ENCODE measurements at places on chromosomes 5 and 9.

- no peak for DNase-seq
Observed at GRCh38 chr9:82582693-82583092, 480.2 kb downstream of the RASEF start.

- no peak for DNase-seq
Observed at GRCh38 chr5:112294126-112294525, 125.0 kb downstream of the EPB41L4A start.

- DNase-seq, result no peak
Observed at GRCh38 chr5:107971846-107972245, 301.1 kb upstream of the EFNA5 start.

DNA sequence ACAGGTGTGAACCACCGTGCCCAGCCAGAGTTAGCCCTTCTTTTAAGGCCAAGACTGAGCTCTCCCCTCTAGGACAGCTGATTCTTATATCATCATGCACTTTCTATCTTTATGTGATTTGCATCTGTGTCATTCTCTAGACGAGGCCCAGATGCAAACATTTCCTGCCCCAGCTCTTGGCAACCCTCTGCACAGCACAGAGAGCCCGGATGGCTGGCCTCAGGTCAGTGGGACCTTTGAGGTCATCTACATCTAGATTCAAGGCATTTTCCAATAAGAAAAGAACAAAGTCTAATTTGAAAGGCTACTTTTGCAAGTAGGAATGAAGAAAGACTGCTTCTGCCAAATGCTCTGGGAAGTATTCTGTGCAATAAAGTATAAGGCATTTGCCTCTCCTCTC lies 109.0 kb upstream of the DAB2 start:
- DNase-seq, result no peak

GRCh38 chr9:38178237-38178636 lies 109.2 kb upstream of the SHB start:
- no peak for DNase-seq

DNA sequence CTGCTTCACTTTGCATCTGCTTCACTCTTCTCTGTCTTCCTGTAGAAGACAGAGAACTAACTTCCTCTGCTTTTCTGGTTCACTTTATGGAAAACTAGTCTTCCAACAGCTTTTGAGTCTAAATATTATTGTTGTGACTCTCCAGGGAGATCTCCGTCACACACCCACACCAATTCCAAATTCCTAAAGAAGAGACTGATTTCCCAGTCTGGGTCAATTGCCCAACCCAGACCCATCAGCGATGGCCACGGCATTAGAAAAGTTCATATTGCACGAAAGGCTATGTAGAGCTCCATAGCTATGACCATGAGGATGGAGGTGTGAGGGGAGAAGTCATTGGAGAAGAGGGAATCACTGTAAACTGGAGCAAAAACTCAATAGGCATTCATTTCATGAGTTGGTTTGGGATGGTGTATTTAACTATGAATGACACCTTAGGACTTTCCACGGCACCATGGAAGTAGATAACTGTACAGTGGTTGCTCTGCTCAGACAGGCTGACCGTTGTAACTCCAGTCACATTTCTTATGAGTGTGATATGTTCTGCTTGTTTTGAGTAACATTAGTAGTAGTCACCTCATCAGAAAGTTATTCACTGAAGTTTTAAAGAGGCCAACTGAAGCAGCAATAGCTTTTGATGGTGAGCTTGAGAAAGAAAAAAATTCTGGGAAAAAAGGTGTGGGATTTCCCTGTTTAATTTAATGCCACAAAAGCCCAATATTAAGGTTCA lies 78.1 kb upstream of the MAMDC2 start:
- no peak for DNase-seq

- no peak for DNase-seq
Observed at GRCh38 chr5:516338-516925, 7.8 kb downstream of the SLC9A3 start.

GRCh38 chr5:104538734-104539133 lies 976.1 kb upstream of the NUDT12 start:
- no peak for DNase-seq

- DNase-seq, result no peak
Observed at GRCh38 chr5:133265720-133266526, 214.1 kb downstream of the HSPA4 start.

GRCh38 chr9:15349892-15350761 lies 43.1 kb upstream of the TTC39B start:
- no peak for DNase-seq

DNA sequence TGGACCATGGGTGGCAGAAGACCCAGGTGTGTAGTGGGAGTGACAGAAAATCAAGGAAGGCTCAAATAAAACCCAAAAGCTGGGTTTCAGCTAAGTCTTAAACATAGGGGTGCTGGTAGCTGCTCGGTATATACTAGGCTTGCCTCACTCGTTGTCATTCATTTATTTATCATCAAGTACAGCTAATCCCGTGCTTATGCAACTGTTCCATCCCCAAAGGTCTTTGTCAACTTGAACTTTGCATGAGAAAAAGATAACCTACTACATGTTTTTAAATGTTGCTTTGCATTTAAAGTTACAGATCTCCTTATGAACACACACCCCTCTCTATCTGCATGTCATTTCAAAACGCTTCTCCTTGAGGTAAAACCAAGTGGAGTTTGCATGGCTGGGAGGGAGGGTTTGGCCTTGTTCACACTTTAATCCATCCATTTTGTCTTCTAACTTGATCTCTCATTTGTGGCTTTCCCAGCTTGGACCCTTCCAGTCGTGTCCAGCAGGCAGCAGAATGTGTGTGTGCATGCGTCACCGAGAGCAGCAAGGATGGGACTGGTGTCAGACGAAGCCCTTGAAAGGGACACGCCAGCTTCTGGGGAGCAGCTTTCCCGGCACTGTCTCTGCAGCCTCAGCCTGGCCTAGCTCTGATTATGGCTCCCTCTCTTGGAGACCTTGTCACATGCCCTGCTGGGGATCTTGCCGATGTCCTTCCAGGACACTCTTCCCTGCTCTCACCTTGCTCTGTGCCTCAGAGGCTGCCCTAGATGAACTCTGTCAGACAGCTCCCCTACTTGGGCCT lies 133.5 kb downstream of the GADD45G start:
- DNase-seq, result no peak

DNA sequence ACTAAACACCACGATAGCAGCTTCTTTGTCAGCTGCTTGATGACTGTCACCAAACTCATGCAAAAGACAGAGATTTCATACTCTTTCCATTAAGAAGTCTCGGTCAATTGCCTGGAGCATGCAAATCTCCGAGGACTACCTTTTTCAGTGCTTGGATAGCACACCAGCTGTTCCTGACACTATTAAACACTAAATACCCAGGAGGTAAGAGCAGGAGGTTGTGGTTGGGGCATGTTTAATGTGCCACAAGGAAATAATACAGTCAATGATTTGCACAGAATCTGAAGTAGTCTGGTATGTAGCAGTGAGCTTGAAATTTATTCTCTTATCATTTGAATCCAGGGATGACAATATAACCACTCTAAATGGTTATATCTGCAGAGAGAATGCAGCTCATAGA lies 996.2 kb downstream of the CDH12 start:
- DNase-seq, result no peak

DNA sequence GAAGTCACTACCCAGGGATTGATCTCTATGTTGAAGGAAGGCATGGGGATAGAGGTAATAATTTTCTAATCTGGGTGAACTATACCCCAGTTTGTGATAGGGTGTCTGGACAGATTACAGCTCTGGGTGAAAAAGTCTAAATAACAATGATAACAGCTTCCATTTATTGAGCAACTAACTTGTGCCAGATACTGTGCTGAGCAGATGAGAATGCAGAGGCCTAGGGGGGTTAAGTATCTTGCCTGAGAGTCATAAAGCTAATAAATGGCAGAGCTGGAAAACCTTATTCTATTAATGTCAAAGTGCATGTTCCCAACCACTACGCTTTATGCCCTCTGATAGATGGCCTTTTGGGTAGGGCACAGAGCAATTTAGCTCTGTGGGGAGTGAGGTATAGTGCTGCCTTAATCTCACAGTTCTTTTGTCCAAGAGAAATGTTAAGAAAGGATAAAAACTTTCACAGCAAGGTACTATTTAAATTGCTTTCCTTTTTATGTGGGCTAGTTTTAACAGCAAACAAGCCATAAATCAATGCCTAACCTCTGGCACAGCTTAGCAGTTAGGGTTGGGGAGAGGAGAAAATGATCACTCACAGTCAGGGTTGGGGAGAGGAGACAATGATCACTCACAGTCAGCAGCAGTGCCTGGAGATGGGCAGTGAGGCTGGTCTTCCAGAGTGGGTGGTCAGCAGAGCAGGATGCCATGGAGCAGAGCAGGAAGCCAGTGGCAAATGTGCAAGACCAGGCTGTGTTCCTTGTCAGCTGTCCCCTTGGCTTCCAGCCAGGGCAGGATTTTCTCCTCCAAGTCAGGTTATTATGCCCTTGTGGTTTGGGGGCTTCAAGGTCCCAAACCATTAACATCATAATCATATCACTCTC lies 187.0 kb downstream of the CARTPT start:
- no peak for DNase-seq

- no peak for DNase-seq
Observed at GRCh38 chr9:137811283-137811870, 66.2 kb upstream of the CACNA1B start.

DNA sequence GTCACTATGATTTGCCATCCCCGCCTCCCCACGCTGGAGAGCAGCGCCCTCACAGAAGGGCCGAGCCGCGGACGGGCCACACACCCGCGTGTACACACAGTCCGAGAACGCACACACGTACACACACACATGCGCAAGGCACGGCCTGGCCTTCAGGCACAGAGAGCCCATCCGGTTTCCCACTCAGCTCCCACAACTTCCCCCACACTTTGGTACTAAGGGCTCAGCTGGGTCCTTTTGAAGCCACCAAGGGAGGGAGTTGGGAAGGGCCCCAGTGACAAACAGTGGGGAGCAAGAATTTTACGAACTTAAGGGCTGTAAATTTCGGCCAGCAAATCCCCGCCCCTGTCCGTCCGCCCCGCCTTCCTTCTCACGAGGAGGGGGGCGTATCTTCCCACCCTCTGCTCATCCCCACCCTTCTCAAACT lies 133.3 kb upstream of the HAND1 start:
- no peak for DNase-seq

DNA sequence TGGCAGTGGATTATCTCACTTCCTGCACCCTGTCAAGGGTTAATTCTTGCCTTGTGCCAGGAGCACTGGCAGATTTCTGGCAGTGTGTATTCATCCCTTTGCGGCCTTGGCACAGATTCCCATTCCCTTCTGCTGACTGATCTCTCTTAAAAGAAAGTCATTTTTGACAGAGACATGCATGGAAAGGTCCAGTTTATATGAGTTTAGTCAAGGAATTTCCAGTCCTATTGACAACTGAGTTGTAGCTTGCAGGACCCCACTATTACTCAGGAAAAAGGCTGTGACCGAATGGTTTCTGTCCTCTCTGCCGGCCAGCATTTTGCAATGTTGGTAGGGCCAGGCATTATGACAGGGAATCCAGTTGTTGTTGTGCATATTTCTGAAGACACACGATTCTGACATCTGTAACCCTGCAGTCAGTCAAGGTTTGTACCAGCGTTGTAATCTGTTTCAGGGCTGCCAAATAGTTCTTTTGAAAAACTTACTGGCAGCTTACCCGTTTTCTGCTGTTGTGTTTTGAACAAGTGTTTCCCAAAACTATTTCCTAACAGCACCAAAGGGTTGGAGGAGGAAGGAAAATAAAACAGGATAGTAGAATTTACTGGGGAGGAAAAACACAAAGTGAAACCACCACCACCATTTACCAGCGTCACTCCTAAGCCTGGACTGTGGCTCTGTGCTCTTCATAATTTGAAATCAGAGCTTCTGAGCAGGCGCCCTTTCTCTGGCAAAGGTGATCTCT lies 243.4 kb upstream of the KLF4 start:
- DNase-seq, result no peak

DNA sequence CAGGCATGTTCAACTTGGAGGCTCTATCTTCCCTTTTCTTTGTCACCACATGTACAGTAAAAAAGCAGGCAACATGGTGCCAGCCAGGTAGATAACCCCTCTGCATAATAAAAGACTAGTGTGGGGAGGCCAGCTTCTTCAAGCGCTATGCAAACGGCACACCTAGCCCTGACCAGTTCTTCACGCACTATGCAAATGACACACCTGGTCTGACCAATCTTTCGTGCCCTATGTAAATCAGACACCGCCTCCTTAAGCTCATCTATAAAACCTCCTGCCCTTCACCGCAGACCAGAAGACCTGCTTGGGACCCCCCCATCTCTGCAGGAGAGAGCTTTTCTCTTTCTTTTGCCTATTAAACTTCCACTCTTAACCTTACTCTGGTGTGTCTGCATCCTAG lies 28.1 kb upstream of the UGCG start:
- DNase-seq, result no peak

DNA sequence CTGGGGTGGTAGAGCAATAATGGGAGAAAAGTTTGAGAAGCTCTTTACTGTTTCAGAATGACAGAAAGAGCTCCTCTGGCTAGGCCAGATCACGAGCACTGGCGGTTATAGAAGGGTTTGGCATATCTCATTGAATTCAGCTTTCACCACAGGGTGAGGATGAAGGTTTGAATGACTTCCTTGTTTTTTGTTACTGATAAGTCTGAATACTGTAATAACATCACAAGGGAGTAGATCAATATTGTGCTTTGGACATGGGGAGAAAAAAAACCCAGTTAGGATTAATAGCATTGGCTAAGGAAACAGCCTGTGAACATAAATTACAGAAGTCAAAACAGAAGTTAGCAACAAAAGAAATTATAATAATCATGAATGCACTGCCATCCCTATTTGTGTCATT lies 9.4 kb downstream of the PHAX start:
- no peak for DNase-seq

- DNase-seq, result no peak
Observed at GRCh38 chr9:13266167-13266566, 13.3 kb downstream of the MPDZ start.

GRCh38 chr9:108567571-108567970 lies 288.2 kb downstream of the ACTL7B start:
- DNase-seq, result no peak

GRCh38 chr9:71663216-71663615 lies 105.1 kb downstream of the CEMIP2 start:
- DNase-seq, result no peak

GRCh38 chr5:122741681-122742080 lies 33.2 kb upstream of the SNX2 start:
- DNase-seq, result no peak

DNA sequence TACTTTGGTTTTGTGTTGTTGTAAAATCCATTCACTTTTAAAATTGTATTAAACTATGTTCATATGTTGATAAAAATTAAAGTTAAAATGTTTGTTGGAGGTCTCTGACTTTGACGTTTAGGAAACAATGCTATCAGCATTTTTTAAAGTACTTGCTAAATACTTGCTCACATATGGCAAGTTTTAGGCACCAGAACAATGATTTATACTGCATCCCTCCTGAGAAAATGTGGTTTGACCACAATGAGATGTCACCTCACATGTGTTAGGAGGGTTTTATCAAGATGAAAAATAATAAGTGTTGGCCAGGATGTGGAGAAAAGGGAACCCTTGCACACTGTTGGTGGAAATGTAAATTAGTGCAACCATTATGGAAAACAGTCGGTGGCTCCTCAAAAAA lies 180.8 kb downstream of the HSD17B3 start:
- no peak for DNase-seq

- no peak for DNase-seq
Observed at GRCh38 chr5:134550271-134551214, 25.1 kb downstream of the JADE2 start.

GRCh38 chr5:172115541-172115982 lies 72.5 kb downstream of the STK10 start:
- no peak for DNase-seq

GRCh38 chr9:130473009-130473408 lies 28.2 kb downstream of the ASS1 start:
- no peak for DNase-seq

Measured in mesenteric fat pad (tissue), 1 donor.